ENCODE measurements at places on chromosomes 2 and 18.

DNA sequence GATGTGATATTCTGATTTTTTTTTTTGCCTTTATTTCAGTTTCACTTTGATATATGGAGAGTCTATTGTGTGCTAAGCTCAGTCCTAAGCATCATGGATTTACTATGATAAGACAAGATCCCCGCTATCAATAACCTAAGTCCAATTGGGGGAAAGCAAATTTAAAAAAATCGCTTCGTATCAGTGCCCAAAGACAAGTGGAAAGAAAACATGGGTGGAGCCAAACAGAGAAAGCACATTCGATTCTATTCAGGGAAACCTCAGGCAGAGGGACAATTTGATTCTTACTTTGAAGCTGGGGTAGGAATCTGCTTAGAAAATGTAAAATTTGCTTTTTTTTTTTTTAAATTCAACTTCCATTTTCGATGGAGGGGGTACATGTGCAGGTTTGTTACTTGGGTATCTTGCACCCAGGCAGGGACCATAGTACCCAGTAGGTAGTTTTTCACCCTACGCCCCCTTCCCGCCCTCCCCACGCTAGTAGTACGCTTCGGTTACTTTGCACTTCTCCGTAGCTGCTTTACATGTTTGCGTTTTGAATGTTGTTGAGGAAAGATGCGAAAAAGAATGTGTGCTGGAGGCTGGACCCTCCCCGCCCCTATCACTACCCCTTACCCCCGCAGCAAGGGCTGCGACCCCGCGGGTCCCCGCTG, 12.4 kb downstream of the KIF5C start:
- no peak for DNase-seq

- DNase-seq = no peak
Measured at GRCh38 chr2:238101891-238102841, 2.0 kb downstream of the ESPNL start.

DNA sequence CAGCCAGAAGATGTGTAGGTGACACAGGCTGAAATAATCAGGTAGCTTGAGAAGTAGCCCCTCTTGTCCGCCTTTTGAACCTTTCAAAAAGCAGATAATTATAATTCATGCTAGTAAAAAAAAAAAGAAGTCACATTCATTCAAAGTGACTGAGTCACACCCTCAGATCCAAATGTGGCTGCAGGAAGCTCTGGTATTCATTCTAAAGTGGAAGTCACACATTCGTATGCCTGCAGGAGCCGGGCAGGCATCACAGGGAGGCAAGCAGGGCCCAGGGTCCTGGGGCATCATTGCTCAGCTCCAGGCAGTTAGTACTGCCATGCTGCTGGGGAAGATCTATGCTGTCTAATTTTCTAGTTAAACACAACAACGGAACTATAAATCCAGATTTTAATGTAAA, 21.7 kb upstream of the RAB11FIP5 start:
- DNase-seq = no peak

DNA sequence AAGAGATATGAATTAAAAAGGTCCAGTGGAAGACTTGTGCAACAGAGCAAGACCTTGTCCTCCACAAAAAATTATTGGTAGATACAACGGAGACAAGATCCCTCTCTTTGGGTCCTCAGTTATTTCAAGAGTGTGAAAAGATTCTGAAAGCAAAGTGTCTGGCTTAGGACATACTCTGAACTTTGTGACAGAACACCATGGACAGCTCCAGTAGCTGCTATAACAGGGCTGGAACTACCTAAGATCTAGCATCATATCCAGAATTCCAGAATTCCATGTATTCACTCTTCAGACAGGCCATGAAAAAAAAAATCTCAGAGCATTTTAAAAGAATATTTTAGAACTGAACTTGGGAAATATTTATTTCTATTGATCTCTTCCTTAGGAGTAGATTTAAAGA, 74.8 kb upstream of the ZBTB14 start:
- DNase-seq = no peak

- DNase-seq = no peak
Measured at GRCh38 chr18:11052800-11053199, 96.6 kb downstream of the PIEZO2 start.

GRCh38 chr2:96427917-96428316, 77.2 kb downstream of the NEURL3 start:
- no peak for DNase-seq

DNA sequence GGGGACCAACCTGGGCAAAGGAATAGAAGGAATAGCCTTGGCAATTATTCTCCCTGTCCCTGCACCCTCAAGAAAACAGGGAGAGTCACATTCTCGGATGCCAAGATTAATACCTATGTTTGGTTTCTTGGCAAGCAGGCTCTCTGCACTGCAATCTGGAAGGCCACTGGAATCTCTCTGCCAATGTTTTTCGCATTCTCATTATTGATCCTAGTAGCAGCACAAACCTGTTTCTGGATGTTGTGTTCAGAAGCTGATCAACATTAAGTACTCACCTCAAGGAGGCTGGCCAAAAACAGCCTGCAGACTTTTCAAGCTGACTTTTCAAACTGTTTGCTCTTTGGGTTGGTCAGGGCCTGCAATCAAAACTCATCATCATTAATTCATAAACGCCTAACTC, 62.2 kb downstream of the CLHC1 start:
- no peak for DNase-seq

DNA sequence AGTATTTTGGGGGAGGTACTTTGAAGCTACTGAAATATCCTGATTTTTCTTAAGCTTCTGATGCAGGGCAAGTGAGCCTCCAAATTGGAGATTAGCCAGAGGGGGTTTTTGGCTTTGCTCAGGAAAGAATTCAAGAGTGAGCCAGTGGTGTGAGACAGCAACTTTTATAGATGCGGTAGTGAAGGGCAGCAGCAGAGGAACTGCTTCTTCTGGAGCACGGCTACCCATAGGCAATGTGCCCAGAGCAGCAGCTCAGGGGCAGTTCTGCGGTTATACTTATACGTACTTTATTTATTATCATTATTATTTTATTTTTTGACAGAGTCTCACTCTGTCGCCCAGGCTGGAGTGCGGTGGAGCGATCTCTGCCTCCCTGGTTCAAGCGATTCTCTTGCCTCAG, 19.8 kb upstream of the NT5DC4 start:
- no peak for DNase-seq

- DNase-seq = no peak
Measured at GRCh38 chr2:90069290-90069894, 1377.9 kb downstream of the RPIA start.

- no peak for DNase-seq
Measured at GRCh38 chr2:95314964-95315611, 17.9 kb downstream of the KCNIP3 start.

DNA sequence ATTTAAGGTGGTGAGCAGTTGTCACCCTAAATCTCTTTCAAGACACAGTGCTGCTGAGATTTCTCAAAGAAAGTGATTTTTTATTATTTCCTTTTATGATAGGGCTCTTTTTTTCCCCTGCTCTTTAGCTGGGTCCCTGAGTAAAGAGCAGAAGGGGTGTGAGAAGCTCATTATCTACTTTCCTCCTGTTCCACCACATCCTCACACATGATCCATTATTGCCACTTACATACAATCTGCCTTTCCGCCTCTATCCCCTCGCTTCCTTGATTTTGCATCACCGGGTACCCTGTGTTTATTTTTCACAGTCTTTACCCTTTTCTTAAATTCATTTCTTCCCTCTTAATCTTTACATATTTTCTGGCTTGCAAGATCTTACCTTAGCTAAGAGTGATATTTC, 93.9 kb upstream of the CCDC85A start:
- no peak for DNase-seq

DNA sequence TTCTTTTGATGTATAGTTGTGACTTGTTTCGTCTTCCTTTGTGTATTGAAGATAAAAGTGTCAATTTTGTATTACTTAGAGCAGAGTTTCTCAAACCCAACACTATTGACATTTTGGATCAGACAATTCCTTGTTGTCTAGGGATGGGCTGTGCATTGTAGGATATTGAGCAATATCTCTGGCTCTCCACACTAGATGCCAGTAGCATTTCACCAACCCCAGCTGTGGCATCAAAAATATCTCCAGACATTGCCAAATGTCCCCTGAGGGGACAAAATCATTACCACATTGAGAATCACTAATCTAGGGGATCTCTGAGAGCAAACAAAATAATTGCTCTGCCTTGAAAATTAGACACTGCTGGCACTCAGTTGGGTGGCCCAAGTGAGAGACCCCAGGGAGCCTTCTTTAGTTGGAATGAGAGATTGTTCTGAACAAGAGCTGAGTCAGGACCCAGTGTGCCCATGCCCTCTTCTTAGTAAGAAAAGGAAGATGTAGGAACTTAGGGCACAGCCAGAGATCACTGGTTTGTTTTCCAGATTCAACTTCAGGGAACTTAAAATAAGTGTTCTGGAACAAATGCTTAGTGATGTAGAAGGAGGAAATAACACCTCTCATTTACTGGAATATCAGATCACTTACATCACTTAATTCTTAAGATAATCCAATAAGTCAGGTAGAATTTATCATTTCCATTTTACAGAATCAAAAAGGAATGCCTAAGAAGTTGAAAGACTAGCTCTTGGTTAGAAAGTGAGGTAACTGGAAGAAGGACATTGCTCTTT, 466.6 kb upstream of the TNP1 start:
- DNase-seq = no peak

DNA sequence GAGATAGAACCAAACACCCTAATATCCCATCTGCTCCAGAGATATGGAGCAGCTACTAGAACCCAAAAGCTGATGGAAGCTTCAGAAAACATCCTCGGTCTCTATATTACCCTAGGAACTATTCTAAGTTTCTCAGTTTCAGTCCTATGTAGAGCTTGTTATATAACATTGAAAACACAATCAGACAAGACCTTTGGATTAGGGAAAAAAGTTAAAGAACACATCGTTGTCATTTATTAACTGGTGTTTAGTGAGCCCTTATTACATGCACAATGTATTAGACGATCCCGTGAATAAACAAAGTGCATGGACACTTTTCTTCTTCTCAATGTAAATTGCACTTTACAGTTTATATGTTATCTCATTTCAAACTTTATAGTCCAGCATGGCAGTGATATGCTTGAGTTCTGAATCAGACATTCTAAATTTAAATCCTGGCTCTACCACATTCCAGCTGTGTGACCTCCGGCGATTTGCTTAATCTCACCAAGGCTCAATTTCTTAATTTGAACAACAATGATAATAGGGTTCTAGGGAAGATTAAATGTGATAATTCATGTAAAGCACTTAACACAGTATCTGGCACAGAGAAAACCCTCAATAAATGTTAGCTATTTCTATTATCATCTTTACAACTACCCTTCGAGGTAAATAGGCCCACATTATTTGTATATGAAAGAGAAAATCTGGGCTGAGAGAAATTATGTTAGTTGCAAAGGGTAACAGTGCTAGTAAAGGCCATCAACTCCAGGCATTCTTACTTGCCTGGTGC, 83.6 kb upstream of the PIK3C3 start:
- no peak for DNase-seq

- no peak for DNase-seq
Measured at GRCh38 chr2:46413631-46414030, 65.7 kb upstream of the TMEM247 start.

GRCh38 chr2:190410166-190410565, 2.0 kb downstream of the MFSD6 start:
- no peak for DNase-seq

- no peak for DNase-seq
Measured at GRCh38 chr2:24544456-24545115, 53.5 kb downstream of the NCOA1 start.

- no peak for DNase-seq
Measured at GRCh38 chr2:171390941-171391516, 42.8 kb downstream of the METTL8 start.

DNA sequence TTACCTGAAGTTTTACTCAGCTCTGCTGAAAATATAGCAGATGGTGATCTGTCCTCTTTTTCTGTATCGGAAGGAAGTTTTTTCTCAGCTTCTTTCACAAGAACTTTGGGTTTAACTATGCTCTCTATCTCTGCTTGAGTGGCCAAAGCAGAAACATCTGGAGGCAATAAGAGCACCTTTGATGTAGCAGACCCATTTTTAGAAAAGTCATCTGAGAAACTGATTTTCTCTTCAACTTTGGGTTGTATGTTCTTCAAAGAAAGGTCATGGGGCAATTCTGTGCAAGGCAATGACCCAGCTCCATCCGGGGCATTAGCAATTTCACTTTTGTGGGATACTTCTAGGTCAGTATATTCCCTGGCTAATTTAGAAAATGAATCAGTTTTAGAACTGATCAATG, 25.2 kb downstream of the RTN4 start:
- no peak for DNase-seq

DNA sequence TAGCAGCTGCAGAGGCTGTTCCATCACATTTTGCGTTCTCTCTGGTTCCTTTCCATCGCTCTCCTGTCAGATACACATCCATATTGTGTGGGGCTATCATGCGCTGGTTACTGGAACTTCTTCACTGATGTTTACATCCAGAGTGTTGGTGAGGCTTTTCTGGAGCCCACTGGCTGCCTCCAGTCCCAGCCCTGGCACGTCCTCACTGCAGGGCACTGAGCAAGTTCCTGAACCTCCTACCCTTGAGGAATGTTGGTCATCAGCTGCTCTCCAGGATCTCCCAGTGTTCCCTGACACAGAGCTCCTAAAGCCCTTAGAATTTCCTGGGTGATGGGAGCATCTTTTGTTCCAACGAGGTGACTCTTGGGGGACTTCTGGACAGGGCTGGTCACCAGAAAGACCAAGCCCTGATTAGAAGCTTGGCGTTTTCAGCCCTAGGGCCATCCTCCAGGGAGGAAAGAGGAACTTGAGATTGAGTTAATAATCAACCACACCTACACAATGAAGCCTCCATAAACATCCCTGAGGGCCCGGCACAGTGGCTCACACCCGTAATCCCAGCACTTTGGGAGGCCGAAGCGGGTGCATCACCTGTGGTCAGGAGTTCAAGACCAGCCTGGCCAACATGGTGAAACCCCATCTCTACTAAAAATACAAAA, 81.3 kb downstream of the TFCP2L1 start:
- DNase-seq = no peak

GRCh38 chr18:26434887-26435286, 113.5 kb downstream of the KCTD1 start:
- no peak for DNase-seq

- no peak for DNase-seq
Measured at GRCh38 chr2:25996844-25997243, 14.5 kb upstream of the KIF3C start.

- no peak for DNase-seq
Measured at GRCh38 chr18:44812426-44812825, 131.7 kb downstream of the SETBP1 start.

Measured in activated T-helper 1 cell treated with Interleukin-2 at 50 U/mL for 16 hours (primary cell).